ENCODE measurements at places on chromosomes 1 and 21.

- no peak for DNase-seq
Observed at GRCh38 chr1:184915463-184916090, 58.7 kb downstream of the NIBAN1 start.

GRCh38 chr1:20411196-20411980 lies 74.6 kb downstream of the CAMK2N1 start:
- DNase-seq = no peak

- DNase-seq = no peak
Observed at GRCh38 chr1:89206373-89206772, 7.6 kb upstream of the GBP4 start.

DNA sequence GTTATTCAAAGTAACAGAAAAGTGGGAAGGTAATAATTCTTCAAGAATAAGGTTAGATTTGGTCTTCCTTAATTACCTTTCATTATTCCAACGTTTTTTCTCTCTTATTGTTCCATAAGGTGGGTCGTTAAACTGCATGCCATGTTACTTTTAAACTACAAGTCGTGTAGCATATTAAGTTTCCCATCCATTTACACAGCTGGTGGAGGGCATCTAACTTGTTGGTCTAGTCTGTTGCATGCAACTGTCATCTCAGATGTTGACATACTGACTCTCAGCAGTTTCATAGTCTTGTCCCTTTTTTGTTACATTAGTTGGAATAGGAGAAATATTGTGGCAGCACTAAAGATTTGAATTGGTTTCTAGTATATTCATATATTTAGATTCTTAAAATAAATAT lies 54.6 kb upstream of the BMP8A start:
- DNase-seq = no peak

GRCh38 chr1:41638086-41639024 lies 153.9 kb upstream of the EDN2 start:
- no peak for DNase-seq

GRCh38 chr1:2535455-2535854 lies 5.4 kb upstream of the HES5 start:
- DNase-seq = no peak

DNA sequence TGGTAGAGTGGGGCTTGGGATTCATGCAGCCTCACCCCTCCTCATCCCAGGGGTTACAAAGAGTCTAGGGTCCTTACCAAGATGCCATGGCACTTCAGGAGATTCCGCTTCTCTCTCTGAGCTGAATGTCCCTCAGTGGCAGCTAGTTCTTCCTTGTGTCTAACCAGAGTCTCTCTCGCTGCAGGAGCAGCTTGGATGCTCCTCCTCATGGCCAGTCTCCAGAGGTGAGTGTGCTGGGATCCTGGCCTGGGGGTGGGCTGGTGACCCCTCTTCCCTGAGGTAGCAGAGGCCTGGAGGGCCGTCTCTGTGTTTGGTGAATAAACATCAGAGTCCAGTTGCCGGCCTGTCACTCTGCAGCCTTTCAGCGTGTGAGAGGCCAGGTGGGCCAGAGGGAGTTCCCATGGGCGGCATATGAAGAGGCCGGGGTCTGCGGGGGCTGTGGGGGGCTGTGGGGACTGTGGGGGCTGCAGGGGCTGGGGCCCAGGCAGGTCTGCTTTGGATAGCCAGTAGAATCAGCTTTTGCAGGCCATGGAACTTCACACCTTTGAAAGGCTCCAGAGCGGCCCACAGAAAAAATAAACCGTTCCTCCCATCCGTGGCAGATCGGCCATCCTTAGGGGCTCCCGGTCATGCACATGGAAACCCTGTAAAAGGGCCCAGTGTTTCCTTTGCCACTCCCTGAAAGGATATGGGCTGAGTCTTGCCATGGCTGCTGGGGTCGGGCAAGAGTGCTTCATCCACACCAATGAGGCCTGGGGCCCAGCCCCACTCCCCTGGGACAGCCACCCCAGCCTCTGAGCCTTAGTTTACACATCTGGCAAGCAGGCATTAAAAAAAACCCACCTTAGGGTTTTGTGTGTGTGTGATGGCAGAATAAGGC lies 256.4 kb downstream of the FOXD2 start:
- DNase-seq = no peak

- no peak for DNase-seq
Observed at GRCh38 chr1:116483481-116484309, 87.1 kb downstream of the CD58 start.

DNA sequence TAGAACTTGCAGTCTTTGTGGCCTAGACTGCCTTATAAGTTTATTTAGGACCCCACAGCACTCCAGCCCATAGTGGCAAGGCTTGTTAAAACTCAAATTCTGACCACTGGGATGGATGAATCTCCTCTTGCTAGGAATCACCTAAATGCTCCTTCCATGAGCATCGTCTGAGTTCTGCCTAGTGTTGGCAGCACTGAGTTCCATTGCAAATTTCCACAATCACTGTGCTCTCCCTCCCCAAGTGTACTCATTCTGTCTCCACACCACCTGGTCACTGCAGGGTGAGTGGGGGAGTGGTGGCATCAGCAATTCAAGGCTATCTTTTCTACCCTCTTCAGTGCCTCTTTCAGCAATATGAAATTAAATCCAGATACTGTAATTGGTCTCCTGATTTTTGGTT lies 46.7 kb upstream of the PTBP2 start:
- DNase-seq = no peak

GRCh38 chr1:226948480-226948879 lies 8.4 kb downstream of the COQ8A start:
- no peak for DNase-seq

DNA sequence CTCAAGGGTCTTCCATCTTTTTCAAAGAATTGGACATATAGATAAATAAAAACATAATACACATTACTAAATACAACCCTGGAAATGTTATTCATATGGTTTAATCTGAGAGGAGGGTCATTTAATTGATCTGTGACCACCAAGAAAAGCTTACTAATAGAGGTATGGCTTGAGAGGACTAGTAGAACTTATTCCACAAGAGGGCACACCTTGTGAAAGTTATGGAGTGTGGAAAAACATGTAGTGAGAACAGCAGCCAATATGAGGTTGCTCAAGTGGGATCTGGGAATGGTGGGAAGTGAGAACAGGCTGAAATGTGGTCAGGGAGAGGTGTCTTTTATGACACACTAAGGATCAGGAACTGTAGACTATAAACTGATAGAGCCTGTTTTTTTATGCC lies 973.5 kb upstream of the B3GALT2 start:
- no peak for DNase-seq

DNA sequence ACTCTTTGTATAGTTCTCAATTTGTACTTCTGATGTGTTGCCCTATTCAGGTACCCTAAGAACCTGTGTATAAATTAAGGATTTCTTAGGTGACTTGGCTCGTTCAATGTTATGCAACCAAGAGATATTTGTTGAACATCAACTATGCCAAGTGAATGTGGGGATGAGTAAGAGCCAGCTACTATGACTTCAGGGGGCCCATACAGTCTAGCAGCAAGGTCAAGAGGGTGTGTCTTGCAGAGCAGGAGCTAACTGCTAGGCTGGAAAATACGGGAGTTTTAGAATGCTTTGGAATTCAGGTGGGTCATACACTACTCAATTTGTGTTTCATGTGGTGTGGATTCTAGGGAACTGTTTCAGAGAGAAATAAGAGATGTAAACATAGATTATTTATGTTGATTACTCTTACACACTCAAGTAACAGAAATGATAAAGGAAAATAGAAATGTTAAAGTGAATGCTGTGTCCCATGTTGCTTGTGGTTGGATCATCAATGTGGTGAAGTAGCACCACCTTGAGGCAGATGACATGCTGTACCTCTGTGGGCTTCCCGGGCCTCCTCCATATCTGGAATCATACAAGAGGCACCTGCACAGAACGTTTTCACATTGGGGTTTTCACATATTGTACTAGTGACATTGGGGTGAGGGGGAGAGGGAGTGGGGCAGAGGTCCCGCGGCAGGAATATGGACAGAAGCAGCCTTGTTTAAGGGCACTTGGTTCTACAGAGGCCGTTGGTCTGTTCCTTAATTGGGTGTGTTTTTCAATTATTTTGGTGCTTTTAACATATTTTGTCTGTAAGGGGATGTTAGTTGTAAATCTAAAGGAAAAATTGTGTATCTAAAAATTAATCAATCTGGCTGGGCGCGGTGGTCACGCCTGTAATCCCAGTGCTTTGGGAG lies 12.4 kb downstream of the ARPC5 start:
- peak; percentile 84 for DNase-seq

DNA sequence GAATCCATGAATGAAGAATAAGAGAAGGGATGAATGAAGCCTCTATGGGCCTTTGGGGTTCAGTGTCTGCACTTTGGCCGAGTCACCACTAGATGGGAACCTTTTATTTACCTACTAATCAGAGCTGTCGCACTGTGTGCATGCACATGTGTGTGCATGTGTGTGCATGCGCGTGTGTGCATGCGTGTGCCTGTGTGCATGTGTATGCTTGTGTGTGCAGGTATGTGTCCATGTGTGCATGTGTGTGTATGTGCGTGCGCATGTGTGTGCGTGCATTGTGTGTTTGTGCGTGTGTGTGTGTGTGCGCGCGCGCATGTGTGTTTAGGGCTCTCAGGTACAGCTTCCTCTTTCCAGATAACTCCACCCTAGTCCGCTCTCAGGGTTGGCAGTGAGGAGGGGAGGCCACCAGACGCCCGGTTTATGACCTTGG lies 20.4 kb upstream of the UBXN10 start:
- DNase-seq = peak; percentile 79

- DNase-seq = peak; percentile 87
Observed at GRCh38 chr1:162878000-162878596, 17.1 kb upstream of the CCDC190 start.

GRCh38 chr1:212532469-212533147 lies 76.0 kb upstream of the ATF3 start:
- no peak for DNase-seq

GRCh38 chr1:114002492-114003239 lies 23.4 kb downstream of the OLFML3 start:
- DNase-seq = no peak

GRCh38 chr1:236288620-236288976 lies 6.8 kb upstream of the ERO1B start:
- no peak for DNase-seq

DNA sequence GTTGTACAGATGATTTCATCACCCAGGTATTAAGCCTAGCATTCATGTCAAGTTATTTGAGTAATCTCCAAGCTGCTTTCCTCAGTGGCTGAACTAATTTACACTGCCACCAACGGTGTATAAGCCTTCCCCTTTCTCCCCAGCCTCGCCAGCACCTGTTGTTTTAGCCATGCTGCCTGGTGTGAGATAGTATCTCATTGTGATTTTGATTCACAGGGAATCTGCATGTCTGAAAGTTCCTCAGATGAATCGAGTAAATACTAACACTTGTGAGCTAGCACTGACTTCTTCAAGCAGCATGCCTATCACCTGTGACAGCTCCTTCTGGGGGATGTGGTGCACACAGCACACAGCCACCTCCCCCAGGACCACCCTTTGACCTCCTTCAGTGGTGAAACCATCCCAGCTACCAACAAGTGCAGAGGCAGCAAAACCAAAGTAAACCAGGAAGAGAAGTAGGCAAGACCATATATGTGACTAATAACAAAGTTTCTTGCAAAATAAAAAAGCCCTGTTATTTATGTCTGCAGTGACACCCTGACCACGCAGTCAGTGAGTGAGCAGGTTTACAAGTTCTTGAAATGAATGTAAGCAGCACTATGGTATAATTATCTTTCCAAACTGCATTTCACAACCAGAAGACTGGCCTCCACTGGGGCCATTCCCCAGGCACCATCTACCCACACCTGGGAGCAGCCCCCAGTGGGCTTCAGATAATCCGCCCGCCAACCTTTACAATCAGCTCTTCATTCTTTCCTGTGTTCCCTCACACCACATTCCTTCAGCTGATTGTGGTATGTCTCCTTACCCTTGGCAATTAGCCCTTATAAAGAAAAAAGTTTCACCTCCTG lies 173.8 kb downstream of the ETS2 start:
- DNase-seq = no peak

GRCh38 chr21:36584980-36585940 lies 105.3 kb upstream of the CLDN14 start:
- DNase-seq = peak; percentile 62

- DNase-seq = no peak
Observed at GRCh38 chr1:208601561-208601960, 357.4 kb upstream of the PLXNA2 start.

GRCh38 chr1:1869469-1869868 lies 21.4 kb downstream of the GNB1 start:
- no peak for DNase-seq

- peak; percentile 88 for DNase-seq
Observed at GRCh38 chr1:198681252-198681651, 42.4 kb downstream of the PTPRC start.

DNA sequence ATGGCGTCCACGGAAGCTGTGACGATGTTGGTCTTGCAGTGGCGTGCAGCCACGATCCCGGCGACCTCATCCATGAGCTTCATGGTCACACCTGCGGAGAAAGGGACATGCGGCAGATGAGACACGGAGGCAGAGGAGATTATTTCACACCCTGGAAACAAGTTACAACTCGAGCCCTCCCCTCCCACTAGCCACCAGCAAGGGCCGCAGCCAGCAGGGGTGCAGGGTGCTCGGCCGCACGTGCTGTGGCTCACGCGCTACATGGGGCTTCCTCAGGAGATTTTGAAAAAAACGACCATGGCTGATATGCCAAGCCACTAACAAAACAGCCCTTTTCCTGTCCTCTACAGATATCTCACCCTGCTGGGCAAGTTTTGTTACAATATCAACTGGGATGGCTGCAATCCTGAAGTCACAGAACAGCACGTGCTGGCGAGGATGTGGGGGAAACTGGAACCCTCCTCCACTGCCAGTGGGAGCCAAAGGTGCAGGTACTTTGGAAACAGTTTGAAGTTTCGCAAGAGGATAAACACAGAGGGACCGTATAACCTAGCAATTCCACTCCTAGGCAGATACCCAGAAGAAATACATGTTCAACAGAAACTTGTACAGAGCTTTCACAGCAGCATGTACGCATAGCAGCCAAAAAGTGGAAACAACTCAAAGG lies 34.1 kb upstream of the GPR153 start:
- no peak for DNase-seq

GRCh38 chr1:207911856-207912760 lies 1.2 kb upstream of the CD34 start:
- no peak for DNase-seq

DNA sequence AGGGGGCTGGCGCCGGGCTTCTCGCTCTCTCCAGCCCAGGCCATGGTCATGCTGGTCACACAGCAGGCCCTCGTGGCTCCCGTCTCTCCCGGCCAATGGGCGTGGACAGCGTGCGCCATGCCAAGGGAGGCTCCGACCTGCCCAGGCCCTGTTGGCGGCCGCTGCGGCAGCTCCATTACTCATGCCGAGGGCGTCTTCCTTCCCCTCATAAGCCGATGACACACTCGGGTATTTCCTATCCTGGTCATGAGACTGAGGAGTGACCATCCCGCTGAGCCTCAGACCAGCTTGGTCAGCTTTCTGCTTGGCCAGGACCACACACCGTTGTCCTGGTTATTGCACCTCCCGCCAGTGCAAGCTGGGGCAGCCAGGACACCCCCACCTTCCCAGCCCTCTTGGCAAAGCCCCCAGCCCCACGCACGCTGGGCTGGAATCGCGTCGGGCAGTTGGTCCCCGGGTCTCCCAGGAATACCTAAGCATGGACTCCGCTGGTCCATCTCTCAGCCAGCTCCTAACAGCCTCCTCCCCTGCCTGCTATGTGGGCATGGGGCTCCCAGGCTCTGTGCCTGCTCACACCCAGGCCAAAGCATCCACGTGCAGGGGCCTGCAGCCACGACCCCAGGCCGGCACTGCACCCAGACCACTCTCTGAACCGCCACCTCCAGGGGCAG lies 49.8 kb downstream of the ARHGEF16 start:
- DNase-seq = no peak
